ENCODE measurements at places on chromosomes 3 and 15.
A peak's percentile ranks its signal among the peaks of the same experiment; 100 is the strongest.

DNA sequence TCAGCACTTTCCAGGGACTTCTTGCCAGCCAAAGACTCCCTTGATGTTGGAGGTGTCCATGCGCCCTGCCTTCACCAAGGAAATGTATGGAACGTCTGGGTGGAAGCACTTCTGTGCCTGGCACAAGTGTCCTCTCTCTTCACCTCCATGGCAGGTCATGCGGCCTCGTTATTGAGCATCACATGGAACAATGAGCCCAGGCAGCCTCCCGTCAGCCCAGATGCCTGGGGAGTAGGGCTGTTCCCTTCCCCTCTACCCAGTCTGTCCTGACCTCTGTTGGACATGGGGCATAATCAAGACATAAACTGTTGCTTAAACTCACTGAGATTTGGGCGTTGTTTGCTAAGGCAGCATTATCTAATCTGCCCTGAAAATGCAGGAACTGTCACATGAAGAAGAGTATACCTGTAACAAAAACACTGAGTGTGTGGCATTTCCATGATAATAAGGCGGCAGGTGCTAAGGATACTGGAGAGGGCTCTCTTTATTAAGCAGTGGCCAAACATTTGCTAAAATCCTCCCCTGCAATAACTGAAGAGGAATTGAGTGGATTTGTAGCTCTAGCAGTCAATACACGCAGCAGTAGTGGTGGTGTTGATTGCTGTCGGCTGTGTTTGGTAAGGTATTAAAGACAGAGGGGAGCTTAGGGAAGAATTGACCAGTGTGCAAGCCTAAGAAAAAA, 338.2 kb upstream of the ATP10A start:
- DNase-seq = no peak

- DNase-seq = no peak
Measured at GRCh38 chr15:58746174-58746573, 3.3 kb downstream of the ADAM10 start.

DNA sequence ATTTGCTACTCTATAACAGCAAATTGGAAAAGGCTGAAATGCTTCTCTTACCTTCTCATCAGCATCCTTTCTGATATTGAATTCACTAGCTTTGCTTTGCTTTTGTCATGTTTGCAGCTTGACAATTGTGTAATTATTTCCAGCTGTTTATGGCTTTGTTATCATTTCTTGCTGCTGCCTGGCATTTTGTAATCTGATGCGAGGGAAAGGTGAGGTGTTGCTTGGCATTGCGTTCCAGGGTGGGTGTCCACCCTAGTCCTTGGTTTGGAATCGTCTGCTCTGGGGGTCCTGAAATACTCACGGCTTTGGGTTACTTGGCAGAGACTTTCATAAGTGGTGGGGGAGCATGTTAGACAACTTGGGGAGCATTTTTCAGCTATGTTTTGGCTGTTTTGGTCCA, 2.9 kb downstream of the CACNA2D3 start:
- no peak for DNase-seq

- DNase-seq = no peak
Measured at GRCh38 chr3:67286586-67286985, 288.5 kb downstream of the KBTBD8 start.

GRCh38 chr3:47802734-47803479, at the start of gene DHX30:
TSS of gene DHX30 (plus strand) at chr3:47803138. CDS start at chr3:47810684, 7,546 bp downstream.
- peak; percentile 89 for DNase-seq

GRCh38 chr3:158084651-158085050, 21.6 kb downstream of the SHOX2 start:
- no peak for DNase-seq

- no peak for DNase-seq
Measured at GRCh38 chr3:112931736-112932521, 43.0 kb downstream of the CD200R1 start.

GRCh38 chr3:126064627-126065258, 19.2 kb downstream of the SLC41A3 start:
- DNase-seq = no peak

DNA sequence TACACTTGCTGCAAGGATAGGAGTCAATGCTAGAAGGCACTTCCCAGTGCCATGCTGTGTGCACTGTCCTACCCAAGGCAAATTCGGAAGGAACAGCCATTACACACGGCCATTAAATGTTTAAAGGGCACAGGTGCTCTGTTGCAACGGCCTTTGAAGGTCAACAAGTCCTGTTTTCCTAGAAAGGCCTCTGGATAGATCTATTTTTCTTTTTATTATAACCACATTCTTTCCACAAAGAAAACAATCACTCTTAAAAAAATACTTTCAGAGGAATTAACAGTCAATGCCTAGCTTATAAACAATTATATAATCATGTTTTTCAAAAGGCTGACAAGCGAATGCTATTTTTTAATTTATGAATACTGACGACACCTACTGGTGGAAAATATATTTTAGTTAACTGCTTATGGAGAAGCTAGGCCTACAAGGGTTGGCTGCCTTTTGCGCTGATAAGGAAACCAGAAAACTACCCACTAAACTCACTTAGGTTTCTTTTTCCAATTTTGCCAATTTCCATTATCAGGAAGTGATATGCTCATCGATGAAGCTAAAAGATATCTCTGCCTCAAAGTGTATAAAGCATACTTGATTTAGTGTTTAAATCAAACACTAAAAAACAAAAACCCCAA, 2.4 kb downstream of the ARHGEF3 start:
- peak; percentile 82 for DNase-seq

- DNase-seq = peak; percentile 64
Measured at GRCh38 chr3:112111785-112112402, 21.2 kb downstream of the GCSAM start.

- DNase-seq = peak; percentile 55
Measured at GRCh38 chr3:104349836-104350235, 1016.9 kb upstream of the ALCAM start.

GRCh38 chr15:73240866-73241499, 127.8 kb downstream of the HCN4 start:
- DNase-seq = peak; percentile 71

- peak; percentile 11 for DNase-seq
Measured at GRCh38 chr3:11699083-11699427, 55.3 kb upstream of the VGLL4 start.

DNA sequence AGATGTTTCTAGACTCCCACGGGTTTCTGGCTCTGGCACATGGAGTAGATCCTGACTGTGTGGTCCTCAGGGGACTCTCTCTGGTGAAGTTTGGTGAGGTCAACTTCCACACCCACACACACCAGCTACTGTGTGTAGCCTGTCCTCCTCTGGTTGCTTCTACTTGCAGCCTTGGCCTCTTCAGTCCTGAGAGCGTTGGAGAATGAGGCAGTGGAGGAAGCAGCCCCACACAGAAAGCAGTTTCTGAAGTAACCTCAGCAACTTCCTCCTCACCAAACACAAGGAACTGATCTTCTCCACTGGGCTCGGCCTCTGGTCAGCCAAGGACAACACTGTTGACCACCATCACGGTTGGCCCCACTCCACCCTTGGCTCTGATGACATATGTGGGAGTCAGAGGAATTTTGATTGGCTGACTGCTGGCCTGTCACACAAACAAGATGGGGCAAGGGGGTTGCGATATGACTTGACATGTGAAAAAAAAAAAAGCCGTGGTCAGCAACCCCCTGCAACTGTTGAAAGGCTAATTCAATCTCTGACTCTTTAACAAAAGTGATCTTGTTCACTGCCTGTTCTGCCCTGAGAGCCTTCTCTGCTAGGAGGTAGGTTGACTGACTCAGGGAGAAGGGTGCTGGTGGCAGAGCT, 19.6 kb downstream of the CD86 start:
- no peak for DNase-seq

All from fibroblast of villous mesenchyme (primary cell).